Cortex of kidney (tissue), 1 donor: ENCODE measurements at places on chromosomes 7 and 10.

DNA sequence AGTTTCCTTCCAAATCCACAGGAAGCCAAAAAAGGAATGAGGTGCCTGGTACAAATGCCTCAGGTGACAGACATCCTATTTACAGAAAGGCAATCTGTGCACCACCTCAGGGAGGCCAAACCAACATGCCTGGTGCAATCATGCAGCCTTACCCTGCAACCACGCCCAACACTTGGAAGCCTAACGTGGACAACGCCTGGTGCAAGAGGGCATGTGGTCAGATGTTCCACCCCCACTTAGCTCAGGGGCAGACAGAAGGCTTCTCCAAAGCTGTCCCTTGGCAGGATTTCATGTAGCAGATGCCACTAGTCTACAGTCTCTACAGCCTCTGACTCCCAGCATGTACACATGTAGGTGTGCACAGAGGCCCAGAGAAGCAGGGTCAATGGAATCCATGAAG is 89.5 kb downstream of the KCNMA1 start:
- DNase-seq = no peak

DNA sequence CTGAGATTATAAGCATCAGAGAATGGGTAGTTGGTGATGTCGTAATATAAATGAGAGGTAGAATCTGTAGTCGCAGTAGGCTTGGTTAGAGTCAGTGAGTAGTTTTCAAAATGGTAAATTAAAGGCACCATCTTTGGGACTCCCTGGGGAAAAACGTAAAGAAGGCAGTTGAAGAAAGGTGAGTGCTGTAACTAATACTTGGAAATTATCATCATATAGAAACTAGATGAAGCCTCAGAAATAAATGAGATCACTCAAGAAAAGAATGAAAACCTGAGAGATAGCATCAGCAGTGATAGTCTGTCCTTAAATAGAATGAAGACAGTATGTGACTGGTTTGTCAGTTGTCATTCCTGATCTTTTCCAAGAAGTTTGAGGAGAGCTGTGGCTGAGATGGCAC is 23.8 kb downstream of the PALS2 start:
- DNase-seq = no peak

GRCh38 chr10:27065084-27065483 is 35.2 kb downstream of the ANKRD26 start:
- no peak for DNase-seq

DNA sequence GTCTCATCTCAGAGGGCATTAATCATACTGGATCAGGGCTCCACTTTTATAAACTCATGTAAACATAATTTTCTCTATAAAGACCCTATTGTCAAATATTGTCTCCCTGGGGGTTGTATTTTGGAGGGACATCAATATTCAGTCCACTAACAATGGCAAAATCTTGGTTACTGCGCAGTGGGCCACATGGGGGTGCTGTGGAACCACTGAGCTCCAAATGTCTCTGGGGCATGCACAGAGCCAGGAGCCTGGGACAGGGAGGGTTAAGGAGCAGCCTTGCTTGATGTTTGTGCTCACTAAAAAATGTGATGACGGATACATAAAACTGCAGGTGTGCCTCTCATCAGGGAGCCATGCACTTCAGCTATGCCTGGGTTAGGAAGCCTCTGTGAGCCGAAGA is 62.1 kb upstream of the PRSS58 start:
- DNase-seq = no peak

DNA sequence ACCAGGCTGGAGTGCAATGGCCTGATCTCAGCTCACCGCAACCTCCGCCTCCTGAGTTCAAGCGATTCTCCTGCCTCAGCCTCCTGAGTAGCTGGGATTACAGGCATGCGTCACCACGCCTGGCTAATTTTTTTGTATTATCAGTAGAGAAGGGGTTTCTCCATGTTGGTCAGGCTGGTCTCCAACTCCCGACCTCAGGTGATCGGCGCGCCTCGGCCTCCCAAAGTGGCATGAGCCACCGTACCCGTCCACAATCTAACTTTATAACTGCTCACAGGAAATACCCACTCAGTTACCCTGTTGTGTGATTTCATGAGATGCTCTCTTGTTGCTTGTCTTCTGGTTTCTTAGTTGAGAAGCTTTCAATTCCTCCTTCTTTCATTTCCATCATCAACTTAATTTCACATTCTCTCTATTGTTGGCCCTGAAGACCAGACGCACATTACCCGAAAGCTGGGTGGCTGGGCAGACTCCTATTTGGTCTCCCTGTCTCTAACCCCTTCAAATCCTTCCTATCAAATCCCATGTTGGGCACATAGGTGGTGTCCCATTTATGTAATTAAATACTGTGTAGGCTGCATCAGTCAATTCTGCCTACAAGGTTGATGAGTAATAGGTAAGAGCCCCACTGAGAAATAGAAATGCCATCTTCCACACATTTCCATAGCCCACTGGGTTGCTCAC is 1.1 kb upstream of the GSTO2 start:
- no peak for DNase-seq

DNA sequence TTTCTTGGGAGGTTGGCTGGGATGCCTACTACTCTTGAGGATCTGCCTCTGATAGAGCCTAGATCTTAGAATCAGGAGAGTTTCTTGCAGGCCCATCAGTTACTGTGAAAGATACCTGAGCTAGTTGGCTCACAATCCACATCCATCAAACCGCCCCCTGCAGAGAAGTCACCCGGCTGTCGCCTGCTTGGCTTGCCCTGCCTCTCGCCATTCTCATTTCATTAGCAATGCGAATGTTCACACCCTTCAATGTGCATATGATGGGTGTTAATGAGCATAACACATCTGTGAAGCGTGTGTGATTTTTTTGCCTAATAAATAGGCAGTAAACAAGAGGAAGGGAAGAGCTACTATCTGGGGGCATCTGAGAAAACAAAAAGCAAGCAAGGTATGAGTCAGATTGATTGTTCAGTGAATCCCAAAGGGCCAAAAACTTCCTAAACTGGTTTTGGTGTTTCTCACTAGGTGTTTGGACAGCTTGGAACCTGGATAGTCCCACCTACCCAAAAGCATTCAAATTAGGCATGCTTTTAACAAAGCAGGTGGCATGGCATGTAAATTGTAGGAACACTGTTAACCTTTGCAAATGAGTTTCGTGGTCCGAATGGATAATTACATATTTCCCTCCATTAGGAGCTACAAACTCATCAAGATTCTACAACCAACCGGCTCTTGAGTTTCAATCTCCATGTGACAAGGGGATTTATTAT is 272.3 kb upstream of the C7orf33 start:
- DNase-seq = no peak

DNA sequence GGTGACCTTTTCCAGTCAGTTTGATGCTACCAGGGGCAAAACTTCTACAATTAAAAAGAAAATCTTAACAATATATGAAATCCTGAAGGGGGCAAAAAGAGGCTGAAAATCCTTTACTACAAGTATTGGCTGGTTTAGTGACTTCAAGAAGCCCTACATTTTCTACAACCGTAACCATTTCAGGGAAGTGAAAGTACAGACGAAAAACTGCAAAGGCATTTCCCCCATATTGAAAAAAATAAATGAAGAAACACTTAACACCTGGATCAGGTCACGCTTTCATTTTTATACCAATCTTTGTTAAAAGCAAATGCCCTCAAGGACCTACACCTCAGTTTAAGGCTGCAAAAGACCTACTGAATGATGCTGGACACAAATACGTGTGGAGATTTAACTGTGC is 38.6 kb downstream of the IL6 start:
- DNase-seq = no peak

GRCh38 chr10:59709395-59710125 is at the start of gene SLC16A9:
SLC16A9 (minus strand) TSS chr10:59709850; CDS start chr10:59684291, 25,559 bp downstream.
- DNase-seq = peak; percentile 23

GRCh38 chr7:18835001-18835690 is 282.3 kb downstream of the TWIST1 start:
- no peak for DNase-seq

DNA sequence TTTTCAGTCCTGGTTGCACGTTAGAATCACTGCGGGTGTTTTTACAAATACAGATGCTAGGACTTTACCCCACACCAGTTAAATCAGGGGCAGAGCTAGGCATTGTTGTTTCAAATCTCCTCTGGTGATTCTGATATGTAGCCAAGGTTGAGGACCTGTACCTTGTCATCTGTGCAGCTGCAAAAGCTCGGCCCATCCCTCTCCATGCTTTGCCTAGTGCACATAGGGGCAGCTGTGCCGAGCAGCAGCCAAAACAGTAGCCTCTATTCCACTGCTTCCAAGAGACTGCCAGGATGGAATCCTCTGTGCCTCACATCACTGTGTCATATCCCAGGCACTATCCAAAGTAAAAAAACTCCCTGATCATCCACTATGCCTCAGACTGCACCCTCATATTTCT is 181.3 kb downstream of the CDK14 start:
- DNase-seq = no peak

DNA sequence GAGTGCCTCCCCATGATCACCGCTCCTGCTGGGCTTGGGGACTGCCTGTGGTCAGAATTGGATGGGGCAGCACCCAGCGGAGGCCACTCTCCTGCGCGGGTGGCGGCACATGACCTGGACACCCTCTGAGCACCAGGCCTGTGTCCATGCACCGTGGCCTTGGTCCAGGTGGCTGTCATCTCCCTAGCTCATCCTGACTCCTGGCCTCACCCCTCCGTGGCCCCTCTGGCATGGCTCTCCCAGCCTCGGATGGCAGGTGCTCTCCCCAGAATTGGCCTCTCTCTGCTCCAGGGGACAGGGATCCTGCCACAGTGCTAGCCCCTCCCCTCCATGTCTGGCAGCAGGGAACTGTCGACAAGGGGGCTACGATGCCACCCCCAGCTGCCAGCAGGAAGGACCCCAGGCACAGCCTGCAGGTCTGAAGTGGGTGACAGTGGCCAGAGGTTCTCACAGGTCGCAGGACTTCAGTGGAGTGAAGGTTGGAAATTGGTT is 37.2 kb upstream of the BTBD16 start:
- DNase-seq = no peak

DNA sequence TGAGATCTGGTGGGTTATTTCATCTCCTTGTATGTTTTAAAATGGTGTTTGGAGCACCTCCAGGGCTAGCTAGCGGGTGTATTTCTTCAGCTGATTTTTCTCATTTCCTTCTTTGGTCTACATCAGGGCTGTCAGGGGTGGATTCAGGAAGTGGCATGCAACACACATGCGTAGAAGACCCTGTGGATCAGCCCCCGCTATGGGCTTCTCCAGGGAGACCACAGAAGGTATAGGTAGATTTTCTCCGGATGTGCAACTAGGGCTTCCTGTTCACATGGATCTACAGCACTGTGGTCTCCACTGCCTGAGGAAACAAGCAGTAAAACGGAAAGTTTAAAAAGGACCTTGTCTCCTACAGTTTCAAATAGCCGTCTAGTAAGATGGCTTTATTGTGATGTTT is 10.4 kb downstream of the NUB1 start:
- DNase-seq = no peak

GRCh38 chr10:3954615-3955014 is 169.6 kb upstream of the KLF6 start:
- no peak for DNase-seq

GRCh38 chr10:95513941-95514392 is 47.2 kb downstream of the SORBS1 start:
- DNase-seq = no peak

- DNase-seq = no peak
Measured at GRCh38 chr7:50267525-50268041, 36.9 kb upstream of the IKZF1 start.

GRCh38 chr10:8444630-8445029 is 390.1 kb downstream of the GATA3 start:
- no peak for DNase-seq

GRCh38 chr10:74380795-74381194 is 229.8 kb downstream of the ADK start:
- DNase-seq = no peak

GRCh38 chr7:105133358-105133757 is 119.4 kb downstream of the KMT2E start:
- DNase-seq = no peak
